ENCODE measurements at places on chromosomes 7 and 10.

- DNase-seq, result peak; percentile 30
- H3K4me3 ChIP-seq, result no peak overlapping the region
- H3K4me1 ChIP-seq, result peaks cover 58% of the 10 kb centered on the region
- H3K36me3 ChIP-seq, result no peaks in the 10 kb centered on the region
- H3K27ac ChIP-seq, result peak overlapping the region; percentile 22
- peaks cover 8% of the 10 kb centered on the region for H3K27me3 ChIP-seq
Observed at GRCh38 chr10:110455446-110455845, 42.3 kb upstream of the DUSP5 start.

- no peaks in the 10 kb centered on the region for H3K27me3 ChIP-seq
- no peak for DNase-seq
- H3K4me3 ChIP-seq, result no peak overlapping the region
- no peaks in the 10 kb centered on the region for H3K4me1 ChIP-seq
- H3K27ac ChIP-seq, result no peak overlapping the region
Observed at GRCh38 chr7:78307892-78308291, 509.3 kb downstream of the PHTF2 start.

DNA sequence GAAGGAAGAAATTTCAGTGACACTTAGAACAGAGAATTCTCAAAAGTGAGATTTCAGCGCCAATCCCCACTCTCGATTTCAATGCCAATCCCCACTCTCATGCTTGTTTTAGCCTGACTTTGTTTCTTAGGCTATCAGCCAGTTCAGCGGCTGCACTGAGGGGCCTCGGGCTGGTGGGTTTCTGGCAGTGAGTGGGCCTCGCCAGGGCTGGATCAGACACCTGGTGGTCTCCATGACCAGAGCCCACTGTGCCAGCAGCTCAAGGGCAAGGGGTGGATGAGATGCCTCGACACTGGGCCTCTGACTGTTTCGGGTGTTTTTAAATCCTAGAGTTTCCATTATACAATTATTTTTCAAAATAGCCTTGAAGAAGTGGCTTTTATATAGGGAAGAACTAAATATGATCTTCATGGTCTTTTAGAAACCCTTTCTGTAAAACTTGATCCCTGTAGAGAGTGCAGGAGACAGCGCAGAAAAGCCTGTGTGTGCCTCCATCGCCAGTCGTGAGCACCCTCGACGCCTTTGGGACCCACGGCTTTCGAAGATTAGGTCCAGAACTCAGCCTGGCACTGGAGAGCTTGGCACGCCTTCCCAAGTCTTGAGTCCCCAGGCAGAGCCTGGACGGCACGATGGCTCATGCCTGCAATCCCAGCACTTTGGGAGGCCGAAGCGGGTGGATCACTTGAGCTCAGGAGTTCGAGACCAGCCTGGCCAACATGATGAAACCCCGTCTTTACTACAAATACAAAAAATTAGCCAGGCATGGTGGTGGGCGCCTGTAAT, 76.2 kb downstream of the INPP5A start:
- no peak overlapping the region for H3K4me3 ChIP-seq
- H3K36me3 ChIP-seq, result peaks cover 7% of the 10 kb centered on the region
- H3K27me3 ChIP-seq, result peaks cover 4% of the 10 kb centered on the region
- peaks cover 21% of the 10 kb centered on the region for H3K4me1 ChIP-seq
- no peak for DNase-seq

DNA sequence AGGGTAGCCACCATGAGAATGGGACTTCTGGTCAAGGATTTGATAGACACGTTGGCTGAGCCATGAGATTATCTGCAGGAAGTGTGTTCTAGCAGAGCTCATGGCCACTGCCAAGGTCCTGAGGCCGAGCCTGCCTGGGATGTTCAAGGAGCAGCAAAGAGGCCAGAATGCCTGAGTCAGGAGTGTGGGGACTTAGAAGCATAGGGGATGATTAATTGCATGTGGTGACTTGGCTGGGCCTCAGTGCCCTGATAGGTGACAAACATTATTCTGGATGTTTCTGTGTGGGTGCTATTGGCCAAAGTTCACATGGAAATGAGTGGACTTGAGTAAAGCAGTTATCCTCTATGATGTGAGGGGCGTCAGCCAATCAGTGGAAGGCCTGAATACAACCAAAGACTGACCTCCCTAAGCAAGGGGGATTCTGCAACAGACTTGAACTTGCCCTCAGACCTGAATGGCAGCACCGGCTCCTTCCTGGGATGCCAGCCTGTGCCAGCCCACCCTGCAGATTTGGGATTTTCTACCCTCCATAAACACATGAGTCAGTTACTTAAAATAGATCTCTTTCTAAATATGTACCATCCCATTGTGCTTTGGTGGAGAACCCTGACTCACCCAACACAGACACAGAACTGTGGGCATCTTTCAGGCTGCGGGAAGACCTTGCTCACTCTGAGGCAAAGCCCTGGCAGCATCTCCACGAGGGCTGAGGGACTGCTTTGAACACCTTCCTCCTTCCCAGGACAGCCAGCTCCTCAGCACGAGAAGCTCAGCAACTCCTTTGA, 363.9 kb upstream of the MGMT start:
- no peaks in the 10 kb centered on the region for H3K36me3 ChIP-seq
- DNase-seq, result no peak
- H3K27me3 ChIP-seq, result no peaks in the 10 kb centered on the region
- peaks cover 15% of the 10 kb centered on the region for H3K4me1 ChIP-seq
- H3K4me3 ChIP-seq, result no peak overlapping the region

DNA sequence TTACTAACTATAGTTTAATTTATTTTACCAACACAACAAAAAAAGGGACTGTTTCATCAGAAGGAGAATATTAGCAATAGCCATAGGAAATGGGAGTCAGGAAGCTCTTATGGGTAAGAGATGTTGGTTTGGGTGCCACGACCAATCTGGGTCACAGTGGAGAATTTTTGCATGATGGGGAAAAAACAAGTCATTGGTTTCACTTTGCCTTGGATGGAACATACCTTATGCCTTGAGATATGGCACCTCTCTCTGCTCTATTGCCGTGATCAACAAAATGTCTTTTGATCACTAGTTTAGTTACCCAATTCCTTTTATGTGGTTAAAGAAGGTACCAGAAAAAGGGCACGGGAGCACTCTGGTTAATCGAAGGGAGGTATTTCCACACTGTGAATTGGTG, 48.2 kb downstream of the PNLIPRP3 start:
- no peaks in the 10 kb centered on the region for H3K36me3 ChIP-seq
- no peak for DNase-seq
- H3K27ac ChIP-seq, result no peak overlapping the region
- no peaks in the 10 kb centered on the region for H3K4me1 ChIP-seq
- H3K27me3 ChIP-seq, result no peaks in the 10 kb centered on the region

DNA sequence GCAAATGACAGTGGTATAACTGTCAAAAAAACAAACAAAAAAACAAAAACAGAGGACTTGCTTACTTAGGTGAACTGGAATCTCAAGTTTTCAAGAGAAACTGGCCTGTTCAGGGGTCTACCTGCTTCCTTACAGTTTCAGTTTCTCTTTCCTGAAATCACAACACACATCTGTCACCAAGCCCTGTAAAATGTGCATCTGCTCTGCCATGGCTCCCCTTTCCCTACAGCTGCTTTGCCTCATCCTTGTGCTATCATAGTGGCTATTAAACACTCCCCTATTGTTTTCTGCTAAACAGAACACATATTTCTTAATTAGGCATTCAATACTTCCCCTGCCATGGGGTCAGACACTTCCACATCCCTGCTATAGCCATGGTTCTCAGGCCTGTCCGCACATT, 37.6 kb downstream of the CPED1 start:
- H3K36me3 ChIP-seq, result no peaks in the 10 kb centered on the region
- no peak for DNase-seq
- no peak overlapping the region for H3K27ac ChIP-seq
- H3K4me3 ChIP-seq, result no peak overlapping the region

DNA sequence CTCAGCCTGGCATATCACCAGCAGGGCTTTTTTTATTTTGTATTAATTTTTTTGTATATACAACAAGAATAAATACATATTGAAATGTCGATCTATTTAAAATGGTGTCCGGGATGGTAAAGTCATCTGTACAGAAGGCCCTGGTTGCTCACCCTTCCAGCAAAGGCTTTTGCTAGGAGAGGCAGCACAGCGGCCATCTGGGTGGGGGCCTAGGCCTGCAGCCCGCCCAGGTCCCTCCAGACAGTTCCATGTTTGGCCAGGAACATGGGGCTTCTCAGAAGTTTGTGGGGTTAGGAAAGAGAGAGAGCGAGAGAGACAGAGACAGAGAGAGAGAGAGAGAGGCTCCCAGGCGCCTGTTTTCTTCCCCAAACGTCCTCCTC, 152.6 kb upstream of the LYZL2 start:
- H3K27me3 ChIP-seq, result peaks cover 5% of the 10 kb centered on the region
- H3K27ac ChIP-seq, result peak overlapping the region; percentile 79
- peaks cover 27% of the 10 kb centered on the region for H3K4me1 ChIP-seq
- no peak overlapping the region for H3K4me3 ChIP-seq
- H3K36me3 ChIP-seq, result no peaks in the 10 kb centered on the region

- no peak overlapping the region for H3K27ac ChIP-seq
- H3K4me3 ChIP-seq, result no peak overlapping the region
- DNase-seq, result peak; percentile 63
Observed at GRCh38 chr7:128841921-128842673, 11.9 kb downstream of the FLNC start.

DNA sequence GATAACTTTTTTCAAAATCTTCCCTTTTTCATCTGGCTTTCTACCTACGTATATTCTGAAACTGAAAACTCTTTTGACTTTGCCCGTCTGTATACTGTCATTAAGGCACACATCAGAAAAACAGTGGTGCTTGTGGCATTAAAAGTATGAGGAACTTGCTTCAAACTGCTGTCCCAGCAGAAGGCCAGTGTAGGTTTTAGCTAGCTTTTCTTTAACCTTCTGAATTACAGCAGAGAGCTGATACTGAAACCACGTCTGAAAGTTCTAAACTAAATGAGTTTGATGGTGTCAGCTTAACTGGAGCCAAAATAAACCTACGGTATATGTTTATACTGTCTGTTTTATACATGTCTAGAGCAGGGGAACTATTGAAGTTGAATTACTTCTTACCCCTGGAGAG, 283.4 kb downstream of the TFEC start:
- no peak overlapping the region for H3K4me3 ChIP-seq
- peaks cover 4% of the 10 kb centered on the region for H3K4me1 ChIP-seq
- no peaks in the 10 kb centered on the region for H3K36me3 ChIP-seq
- no peak for DNase-seq
- no peak overlapping the region for H3K27ac ChIP-seq

GRCh38 chr10:86708068-86708782, 39.9 kb downstream of the LDB3 start:
- DNase-seq, result no peak
- no peak overlapping the region for H3K4me3 ChIP-seq

DNA sequence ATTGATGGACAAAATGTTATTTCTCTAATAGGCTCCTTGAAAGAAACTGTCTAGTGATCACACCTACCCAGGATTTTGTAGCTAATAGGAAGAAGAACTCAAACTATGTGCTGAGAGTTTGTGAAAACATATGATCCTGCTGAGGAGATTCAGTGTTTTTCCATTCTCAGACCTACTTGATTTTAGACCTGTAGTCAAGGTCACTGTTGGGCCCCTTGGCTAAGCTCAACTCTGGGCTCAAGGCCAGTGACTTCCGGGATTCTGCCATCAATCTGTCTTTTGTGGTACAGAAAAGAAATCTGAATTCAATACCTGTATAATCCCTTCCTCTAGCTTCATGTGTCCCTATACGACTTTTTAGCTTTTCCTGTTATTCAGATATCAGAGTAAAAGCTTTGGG, 79.7 kb upstream of the FERD3L start:
- no peaks in the 10 kb centered on the region for H3K4me1 ChIP-seq
- H3K36me3 ChIP-seq, result no peaks in the 10 kb centered on the region
- no peak for DNase-seq
- no peak overlapping the region for H3K4me3 ChIP-seq

DNA sequence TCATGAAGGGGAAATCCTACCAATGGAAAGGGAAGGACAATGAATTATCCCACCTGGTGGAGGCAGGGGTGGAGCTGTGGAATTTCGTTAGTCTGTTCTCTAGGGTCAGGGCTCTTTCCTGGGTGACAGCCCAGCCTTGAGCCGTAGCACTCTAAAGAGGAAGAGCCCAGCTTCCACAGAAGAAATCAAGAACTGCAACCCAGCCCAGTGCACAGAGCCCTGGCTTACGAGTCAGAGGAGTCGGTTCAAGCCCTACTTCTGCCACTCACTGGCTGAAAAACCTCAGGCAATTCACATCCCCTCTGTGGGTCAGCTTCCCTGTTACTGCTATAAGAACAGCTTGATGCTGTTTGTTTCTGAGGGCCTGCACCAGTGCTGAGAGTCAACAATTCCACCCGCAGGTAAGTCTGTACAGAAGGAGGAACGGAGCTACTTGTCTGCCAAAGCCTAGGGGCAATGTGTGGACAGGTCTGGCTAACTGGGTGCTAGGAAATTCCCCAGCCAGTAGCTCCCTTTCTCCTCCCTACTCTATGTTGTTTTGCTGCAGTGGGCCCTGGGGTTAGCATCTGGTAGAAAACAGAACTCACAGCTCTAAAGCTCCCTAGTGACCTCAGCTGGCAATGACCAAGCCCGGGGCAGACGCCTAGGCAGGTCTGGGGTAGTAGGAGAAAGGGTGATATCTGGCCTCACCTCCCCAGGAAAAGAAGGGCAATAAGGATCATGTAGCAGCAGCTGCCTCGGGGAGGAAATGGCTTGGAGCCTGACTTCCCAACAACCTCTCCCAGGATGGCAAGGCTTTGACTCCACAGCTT, 3.3 kb downstream of the AVPI1 start:
- DNase-seq, result no peak
- no peaks in the 10 kb centered on the region for H3K27me3 ChIP-seq
- H3K4me1 ChIP-seq, result peaks cover 17% of the 10 kb centered on the region
- no peaks in the 10 kb centered on the region for H3K36me3 ChIP-seq

- DNase-seq, result no peak
- no peak overlapping the region for H3K4me3 ChIP-seq
- no peaks in the 10 kb centered on the region for H3K27me3 ChIP-seq
- H3K36me3 ChIP-seq, result peaks cover 30% of the 10 kb centered on the region
Observed at GRCh38 chr10:67925449-67926005, 41.1 kb downstream of the SIRT1 start.

DNA sequence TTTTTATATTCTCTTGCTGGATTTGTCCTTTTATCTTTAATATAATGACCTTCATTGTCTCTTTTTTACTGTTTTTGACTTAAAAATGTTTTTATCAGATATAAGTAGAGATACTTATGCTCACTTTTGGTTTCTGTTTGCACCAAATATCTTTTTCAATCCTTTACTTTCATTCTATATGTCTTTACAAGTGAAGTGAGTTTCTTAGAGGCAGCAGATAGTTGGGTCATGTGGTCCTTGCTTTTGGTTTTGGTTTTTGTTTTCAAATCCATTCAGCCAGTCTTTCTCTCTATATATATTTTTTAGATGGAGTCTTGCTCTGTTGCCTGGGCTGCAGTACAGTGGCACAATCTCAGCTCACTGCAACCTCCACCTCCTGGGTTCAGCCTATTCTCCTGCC, 932.4 kb upstream of the LRRTM3 start:
- no peaks in the 10 kb centered on the region for H3K4me1 ChIP-seq
- H3K36me3 ChIP-seq, result no peaks in the 10 kb centered on the region
- no peaks in the 10 kb centered on the region for H3K27me3 ChIP-seq
- no peak for DNase-seq

All from activated CD4-positive, alpha-beta memory T cell treated with anti-CD3 and anti-CD28 coated beads, Interleukin-2, amount 10 ng/mL, durations not matched to agents 7 days and 5 days (primary cell).